ENCODE measurements at places on chromosomes 2 and 18.

GRCh38 chr2:215900203-215900611 is 113.1 kb downstream of the MREG start:
- DNase-seq: peak; percentile 50

GRCh38 chr2:192700934-192701333 is 506.2 kb upstream of the TMEFF2 start:
- DNase-seq: no peak

DNA sequence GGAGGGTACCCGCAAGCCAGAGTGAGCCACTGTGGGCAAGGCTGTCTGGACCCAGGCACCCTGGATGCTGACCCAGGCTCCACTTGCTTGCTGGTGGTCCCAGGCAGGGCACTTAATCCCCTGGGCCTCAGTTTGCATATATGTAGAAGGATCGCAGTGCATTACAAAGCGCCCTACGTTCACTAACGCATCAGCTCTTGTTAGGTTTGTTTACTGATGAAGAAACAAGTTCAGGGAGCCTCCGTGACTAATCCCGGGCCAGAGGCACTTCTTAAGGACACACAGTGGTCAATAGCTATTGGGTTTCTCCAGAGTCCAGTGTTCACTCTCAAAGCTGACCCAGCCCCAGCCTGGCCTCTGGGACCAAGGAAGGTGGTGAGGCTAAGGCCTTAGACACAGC is 70.2 kb downstream of the LBH start:
- DNase-seq: peak; percentile 26

GRCh38 chr2:54909001-54909400 is 141.2 kb downstream of the RTN4 start:
- no peak for DNase-seq

DNA sequence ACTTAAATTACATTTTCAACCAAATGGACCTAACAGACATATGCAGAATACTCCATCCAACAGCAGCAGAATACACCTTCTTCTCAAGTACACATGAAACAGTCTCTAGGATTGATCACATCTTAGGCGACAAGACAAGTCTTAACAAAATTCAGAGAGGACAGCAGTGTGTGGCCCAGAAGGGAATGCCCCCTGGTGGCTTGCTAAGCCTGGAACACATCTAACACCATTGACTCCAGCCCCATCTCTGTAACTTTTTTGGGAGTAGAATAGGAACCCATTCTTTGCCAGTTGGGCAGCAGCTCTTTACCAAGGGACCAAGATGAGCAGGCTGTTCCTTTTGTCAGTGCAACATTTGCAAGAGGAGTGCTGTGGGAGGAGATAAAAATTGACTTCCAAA is 249.9 kb downstream of the PLCL1 start:
- DNase-seq: peak; percentile 19

Measured in kidney tubule cell (primary cell).